Fibroblast of upper back skin (primary cell): ENCODE measurements at places on chromosomes 1 and 21.

GRCh38 chr1:26890467-26890796 is 349 bp upstream of the GPN2 start:
- DNase-seq, result no peak

DNA sequence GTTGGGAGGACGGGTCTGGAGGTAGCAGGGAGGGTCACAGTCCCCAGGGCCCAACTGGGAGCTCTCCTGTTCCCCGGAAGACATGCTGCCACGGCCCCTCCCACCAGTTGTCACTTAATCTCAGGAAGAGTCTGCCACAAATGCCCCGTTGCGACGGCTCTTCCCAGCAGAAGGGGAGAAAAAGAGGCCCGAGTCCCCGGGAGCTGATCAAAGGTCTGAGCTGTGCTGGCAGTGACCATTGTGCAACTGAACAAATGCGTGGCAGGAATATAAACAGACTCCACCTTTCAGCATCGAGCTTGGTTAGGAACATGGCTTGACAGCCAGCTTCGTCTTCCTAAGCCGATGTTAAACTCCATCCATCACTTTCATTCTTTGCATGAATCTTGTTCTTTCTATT is 27.8 kb upstream of the ZBTB21 start:
- no peak for DNase-seq

- no peak for DNase-seq
These were observed 42.7 kb downstream of the EBNA1BP2 start for GRCh38 chr1:43129426-43129825.

GRCh38 chr1:60589916-60590315 is 492.4 kb upstream of the NFIA start:
- peak; percentile 23 for DNase-seq

DNA sequence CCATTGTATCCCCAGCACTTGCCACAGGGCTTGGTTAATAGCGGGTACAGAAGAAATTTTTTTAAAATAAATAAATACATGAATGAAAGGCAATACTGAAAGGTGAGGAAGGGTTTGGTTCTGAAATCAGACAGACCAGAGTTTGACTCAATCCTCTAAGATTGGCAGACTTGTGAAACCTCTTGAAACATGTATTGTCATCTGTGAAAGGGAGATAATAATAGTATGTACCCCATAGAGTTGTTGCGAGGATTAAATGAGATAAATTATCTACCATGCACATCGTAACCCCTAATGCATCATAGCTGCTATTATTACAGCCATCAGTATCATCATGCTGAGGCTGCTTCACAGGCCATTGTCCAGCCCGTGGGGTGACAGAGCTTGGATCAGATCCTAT is 41.4 kb downstream of the S1PR1 start:
- no peak for DNase-seq
